Activated T-helper 1 cell treated with anti-CD3 and anti-CD28 coated beads, Interleukin-12 subunit alpha, Interleukin-12 subunit beta, Interleukin-2, Interleukin-4 antibody, amounts not matched to agents 30 ng/mL and 10 ng/mL and 1 ng/mL, durations not matched to agents 14 hours and 24 hours and 36 hours (primary cell): ENCODE measurements at places on chromosomes 6 and 20.

DNA sequence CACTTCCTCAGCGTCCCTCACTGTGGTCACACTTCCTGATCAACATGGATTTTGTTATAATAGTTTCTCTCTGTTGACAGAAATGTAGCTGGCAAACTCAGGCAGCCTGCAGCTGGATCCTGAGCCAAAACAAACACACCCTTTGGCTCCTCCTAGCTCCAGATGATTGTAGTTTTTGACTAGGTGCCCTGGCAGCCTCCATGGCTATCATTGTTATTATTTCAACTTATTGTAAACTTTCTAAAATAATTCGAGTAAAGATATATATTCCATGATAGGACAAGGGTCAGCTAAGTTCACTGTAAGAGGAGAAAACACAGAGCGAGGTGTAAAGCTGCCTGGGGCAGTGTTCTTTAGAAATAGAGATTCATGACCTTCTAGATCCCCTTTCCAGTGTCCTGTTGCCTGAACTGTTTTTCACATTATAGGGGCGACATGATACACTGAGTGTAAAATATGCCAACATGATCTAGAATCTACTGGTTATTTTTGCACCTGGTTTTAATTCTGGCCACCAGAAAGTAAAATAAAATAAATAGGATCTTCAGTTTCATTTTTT lies 98.2 kb upstream of the HDGFL1 start:
- no peak for DNase-seq

DNA sequence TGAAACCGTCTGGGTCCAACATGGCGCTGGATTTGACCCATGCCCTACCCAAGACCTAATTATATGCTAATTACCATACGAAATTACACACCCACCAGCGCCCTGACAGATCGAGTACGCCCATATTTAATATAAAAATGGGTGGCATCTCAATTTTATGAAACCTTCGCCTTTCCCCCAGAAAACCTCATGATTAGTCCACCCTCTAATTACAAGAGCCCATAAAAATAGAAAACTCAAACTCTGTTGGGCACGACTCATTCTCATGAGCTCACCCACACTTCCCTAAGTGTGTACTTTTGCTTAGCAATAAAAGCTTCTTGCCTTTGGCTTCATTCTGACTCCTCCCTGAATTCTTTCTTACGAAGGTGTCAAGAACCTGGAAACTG lies 136.4 kb downstream of the OR2B2 start:
- DNase-seq = no peak

DNA sequence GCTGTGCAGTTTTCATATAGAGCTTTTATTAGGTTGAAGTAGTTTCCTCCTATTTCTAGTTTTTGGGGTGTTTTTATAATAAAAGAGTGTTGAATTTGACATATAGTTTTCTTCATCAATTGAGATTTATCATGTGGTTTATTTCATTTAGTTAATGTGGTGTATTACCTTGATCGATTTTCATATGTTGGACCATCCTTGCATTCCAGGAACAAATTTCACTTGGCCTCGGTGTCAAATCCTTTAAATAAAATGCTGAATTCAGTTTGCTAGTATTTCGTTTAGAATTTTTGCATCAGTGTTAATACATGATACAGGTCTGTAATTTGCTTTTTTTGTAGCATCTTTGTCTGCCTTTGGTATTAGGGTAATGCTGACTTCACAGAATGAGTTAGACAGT lies 6.0 kb downstream of the DYNLT2 start:
- no peak for DNase-seq

DNA sequence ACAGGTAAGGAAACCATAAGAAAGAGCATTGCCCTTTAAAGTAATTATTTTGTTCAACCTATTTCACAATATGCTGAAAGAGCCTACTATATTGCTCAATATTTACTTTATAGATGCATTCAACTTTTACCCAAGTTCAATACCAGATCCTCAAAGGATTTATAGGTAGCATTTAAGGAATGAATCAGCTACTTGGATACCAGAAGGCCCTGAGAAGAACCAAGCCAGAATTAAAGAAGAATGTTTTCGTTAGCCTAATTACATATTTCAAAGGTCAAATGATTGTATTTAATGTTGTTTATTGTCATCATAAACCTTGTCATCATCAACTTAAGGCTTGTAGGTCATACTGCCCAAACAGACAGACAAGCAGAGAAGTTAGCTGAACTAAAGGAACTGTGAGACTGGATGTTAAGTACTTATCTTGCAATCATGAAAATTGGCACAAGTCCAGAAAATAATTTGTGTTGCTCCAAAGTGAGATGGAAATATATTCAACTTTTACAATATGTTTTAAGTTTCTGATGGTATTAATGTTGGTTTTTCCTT lies 636.7 kb downstream of the RFPL4B start:
- DNase-seq = no peak

GRCh38 chr6:163955096-163955495 lies 540.6 kb downstream of the QKI start:
- no peak for DNase-seq

DNA sequence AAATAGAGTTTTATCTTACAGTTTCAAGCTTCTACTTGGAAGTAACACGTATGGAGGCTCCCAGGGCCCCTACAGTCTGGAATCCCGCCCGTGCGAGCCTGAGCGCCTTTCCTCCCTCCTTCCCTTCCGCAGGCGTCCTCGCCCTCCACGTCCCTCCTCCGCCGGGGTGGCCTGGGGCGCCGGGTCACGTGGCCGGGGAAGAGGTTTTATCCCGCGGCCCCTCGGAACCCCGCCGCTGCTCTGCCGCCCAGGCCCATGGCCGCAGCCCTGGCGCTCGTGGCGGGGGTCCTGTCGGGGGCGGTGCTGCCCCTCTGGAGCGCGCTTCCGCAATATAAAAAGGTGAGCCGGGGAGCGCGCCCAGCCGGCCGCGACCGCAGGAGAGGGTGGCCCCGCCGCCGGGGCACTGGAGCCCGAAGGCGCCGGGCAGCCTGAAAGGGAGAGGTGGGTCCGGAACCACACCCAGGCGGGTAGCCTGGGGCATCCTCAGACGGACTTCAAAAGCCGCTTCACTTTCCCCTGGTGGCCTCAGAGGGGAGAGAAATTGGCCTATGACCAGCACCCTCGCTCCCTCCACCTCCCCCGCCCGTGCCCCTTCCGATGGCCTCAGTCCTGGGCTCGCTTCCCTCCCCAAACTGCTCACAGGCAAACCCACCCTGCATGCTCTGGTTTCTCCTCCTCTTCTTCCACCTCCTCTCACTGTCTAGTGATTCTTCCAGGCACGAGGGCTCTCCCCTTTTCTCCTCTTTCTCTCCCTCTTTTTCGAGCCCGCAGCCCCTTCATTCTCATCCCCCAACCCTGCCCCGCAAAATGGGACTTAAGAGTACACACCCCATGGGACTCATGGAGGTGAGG lies at the start of gene CLPSL2:
CLPSL2 (plus strand) TSS at position 235 of the 852 bp plus-strand sequence; CDS start at position 256, 21 bp downstream.
- DNase-seq = no peak

DNA sequence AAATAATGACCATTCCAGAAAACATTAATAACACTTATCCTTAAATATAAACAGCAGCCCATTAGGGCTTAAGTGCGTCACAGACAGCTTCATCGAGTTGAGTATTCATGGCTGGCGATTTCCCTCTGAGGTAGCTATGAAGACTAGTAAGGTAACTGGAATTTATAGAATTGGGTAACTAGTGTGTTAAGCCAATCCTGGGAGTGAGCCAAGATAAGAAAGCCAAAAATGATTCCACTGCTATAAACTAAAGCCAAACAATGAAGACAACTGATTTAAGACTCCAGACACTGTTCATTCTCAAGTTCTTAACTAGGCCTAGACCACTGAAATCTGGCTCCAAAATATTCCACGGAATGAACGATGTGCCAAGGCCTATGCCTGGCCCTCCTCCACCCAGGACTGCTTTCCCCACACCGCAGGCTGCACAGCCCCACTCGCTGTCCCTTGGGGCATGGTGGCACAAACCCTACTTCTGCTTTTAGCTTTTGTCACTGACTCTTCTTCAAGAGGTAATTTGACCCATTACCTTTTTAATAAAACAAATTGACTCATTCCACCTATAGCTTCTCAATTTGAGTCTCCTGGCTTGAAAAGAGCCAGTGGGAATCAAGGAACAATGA lies 66.0 kb downstream of the BLOC1S5 start:
- no peak for DNase-seq

DNA sequence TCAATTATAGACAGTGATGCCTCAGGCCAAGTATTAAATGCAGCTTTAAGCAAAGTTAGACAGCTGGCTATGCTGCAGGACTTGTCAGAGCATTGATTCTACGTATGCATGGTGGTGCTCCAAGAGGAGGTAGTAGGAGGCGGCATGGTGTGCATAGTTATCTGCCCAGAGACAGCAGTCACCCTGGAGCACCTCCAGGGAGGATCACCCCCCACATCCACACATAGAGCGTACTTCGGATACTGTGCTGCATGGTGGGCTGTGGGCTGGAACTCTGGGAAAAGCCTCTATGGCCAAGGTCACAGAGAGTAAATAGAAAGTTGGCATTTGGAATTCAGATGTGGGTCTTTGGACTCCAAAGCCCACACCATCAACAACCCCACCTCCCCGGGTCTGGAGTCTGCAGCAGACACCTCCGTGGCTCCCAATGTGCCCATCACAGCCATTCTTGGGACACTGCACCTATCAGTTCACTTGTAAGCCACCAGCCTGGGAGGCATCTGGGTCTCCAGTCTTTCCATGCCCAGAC lies 64.5 kb upstream of the STX16 start:
- DNase-seq = no peak

GRCh38 chr20:54431156-54431944 lies 44.0 kb upstream of the DOK5 start:
- no peak for DNase-seq

DNA sequence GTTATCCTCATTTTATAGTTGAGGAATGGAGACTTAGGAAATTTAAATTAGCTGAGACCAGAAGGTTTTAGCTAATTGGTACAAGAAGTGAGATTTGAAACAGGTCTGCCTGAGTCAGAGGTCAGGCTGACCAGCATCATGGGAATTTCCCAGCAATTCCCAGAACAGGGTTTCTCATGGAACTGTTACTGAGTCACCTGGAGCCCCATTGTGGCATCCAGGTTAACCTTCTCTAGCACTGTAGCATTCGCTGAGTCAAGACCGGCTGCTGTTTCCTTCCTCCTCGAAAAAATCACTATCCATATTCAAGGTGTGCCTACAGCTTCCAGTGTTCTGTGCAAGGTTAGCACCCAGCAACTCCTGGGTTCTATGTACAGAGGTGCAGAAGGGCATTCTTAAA lies 238.0 kb upstream of the MAN1A1 start:
- no peak for DNase-seq

DNA sequence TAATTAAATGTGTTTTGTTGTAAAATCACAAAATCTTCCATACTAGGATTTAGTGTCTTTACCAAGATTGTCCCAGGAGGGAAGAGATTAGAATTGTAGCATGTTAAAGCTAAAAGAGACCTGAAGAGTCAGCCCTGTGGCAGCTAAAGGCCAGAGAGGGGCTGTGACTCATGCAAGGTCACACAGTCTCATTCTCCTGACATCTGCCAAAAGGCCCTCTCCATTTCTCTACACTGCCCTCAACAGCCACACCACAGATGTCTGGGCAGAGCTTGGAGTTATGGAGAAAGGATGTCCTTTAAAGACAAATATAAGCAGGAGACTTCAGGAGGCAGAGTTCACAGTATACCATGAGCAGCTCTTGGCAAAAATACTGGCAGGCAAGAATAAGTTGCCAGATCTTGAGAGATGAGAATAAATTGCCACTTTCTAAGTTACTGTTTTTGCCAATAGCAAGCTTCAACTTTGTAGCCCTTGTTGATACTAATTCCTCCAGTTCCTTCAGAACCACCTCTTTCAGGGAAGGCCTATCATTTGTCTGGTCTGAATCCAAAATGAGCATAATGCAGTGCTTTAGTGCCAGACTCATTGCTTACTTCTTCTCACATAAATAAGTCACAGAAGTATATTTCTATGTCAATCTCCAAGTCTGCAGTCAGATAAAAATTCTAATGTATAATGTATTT lies 41.7 kb downstream of the AKIRIN2 start:
- DNase-seq = no peak

GRCh38 chr6:101058296-101058695 lies 177.2 kb upstream of the ASCC3 start:
- no peak for DNase-seq

DNA sequence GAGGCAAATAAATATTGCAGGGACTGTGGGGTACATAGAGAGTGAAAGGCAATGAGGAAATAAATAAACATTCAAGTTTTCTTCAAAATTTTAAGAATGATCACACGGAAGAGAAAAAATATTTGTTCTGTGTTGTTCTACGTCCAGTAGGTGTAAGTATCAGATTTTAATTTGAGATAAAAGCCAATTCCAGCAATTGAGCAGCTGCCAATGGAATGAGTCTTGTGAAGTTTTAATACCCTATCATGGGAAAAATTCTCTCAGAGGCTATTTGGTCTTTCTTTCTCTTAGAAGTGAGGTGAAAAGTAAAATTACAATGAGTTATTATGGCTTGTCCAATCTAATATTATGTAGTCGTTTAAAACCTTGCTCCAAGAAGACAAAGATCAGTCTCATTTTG lies 195.7 kb upstream of the CITED2 start:
- DNase-seq = no peak

DNA sequence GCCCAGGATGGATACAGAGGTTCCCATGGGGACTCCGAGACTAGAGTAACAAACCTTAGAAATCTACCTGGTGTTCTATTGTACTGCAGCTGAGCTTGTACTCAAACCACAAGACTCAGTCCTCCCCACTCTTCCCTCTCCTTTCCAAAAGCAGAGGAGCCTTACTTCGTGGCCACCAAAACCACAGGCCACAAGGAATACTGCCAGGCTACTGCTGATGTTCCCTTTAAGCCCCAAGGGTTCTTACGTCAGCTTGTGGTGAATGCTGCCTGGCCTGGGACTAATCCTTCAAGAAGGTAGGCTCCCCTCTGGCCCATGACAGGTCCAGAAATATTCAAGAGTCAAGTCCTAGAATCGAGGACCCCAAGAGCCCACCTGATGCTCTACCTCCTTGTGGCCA lies 10.5 kb upstream of the DEFB128 start:
- DNase-seq = no peak

DNA sequence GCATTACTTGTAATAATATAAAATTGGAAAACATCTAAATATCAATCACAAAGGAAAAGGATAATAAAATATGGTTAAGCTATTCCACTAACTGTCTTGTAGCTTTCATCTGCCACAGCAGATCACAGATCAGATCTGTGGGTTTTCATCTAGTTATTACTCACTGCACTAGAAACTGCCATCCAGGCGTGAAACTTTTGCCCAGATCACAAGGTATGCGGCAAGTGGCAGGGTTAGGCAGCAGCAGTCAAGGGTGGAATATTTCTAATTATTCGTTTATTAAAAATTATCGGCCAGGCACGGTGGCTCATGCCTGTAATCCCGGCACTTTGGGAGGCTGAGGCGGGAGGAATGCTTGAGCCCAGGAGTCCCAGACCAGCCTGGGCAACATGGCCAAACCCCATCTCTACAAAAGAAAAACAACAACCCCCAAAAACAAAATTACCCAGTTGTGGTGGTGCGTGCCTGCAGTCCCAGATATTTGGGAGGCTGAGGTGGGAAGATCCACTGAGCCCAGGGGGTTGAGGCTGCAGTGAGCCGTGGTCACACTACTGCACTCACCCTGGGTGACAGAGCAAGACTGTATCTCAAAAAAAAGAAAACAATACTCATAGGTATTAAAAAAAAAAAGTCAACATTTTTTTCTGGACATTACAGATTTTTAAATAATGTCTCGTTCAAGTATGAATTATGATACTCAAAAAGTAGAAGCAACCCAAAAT lies 32.1 kb downstream of the BEND3 start:
- DNase-seq = no peak
